Activated gamma-delta T cell (primary cell): ENCODE measurements at places on chromosomes 5 and 9.

GRCh38 chr5:154940375-154940771 lies 500 bp upstream of the MRPL22 start:
- DNase-seq = no peak

DNA sequence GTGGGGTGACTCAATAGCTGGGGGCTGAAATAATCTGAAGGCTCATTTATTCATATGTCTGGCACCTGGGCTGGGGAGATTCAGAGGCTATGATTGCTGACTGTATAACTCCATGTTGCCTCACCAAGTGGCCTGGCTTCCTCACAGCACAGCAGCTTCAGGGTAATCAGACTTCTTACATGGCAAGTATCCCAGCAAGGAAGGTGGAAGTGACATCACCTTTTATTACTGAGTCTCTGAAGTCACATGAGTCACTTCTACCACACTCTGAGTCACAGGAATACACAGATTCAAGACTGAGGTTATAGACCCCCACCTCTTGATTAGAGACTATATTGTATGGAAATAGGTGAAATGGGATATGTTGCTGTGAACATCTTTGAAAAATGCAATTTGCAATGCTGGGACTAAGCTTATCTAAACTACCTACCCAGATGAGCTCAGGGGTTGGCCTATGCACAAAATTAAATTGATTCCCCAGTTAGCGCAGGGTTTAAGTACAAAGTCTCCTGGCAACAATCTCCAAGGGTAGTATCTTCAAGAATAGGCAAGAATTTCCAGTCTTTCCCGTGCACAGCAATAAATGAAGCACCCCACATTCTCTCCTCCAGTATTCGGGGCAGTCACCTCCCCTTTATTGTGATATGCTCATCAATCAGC lies 553.1 kb downstream of the LRRC70 start:
- no peak for DNase-seq

GRCh38 chr9:15936306-15936921 lies 383.6 kb downstream of the CCDC171 start:
- no peak for DNase-seq

DNA sequence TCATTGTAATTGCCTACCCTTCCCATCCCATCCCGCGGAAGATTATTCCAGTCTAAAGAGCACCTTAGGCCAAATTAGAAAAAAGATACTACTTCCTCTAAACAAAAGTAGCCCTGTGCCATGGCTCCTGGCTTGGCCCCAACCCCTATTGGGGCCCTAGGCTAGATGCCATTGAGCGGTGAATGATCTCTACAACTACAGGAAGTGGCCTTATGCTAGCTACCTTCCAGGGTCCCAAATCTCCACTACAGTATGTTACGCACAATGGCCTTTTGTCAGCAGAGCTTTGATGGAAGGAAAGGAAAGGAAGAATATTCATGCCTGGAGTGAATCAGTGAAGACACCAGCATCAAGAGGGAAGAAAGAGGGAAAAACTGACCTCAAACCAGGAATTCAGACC lies 73.3 kb upstream of the OSMR start:
- no peak for DNase-seq

DNA sequence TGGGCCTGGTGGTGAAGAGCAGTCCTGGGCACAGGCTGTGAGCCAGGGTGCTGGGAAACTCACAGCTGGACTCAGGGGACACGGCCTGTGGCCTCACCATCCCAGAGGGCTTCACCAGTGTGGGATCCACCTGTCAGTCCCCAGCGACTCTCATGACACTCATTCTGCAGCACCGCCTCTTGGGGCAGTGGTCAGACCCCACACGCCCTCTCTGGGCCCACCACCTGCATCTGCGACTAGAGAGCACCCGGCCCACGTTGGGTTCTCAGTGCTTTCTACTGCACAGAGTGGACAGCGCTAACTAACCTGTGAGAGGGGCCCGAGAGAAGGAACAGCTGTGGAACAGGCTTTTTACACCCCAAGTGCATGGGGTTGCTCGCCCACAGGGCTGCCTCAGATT lies 45.8 kb upstream of the GARNL3 start:
- DNase-seq = no peak

DNA sequence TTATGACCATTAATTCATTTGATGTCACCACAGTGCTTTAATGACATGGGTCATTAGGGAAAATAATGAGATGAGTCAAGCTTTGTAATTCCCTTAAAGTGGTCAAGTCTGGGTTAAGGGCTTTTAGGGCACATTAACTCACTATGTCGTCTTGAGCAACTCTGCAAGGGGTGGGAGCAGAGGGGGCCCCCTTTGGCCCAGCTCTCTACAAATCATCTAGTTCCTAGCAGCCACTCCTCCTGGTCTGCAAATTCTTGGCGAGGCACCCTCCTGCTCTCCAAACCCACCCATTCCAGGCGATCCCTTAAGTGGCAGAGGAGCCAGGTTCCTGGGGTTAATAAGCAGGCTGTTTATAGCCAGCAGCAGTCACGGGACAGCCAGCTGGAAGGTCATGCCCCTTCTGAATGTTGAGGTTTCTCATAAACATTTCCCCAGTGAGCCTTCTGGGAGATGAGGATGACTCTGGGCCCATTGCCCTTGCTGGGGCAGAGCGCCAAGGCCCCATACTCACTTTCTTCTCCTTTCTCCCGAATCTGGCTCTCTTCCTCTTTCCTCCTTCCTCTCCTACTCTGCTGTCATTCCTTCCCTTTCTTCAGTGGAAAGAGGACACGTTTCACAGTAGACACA lies 14.3 kb upstream of the GPX3 start:
- DNase-seq = no peak

DNA sequence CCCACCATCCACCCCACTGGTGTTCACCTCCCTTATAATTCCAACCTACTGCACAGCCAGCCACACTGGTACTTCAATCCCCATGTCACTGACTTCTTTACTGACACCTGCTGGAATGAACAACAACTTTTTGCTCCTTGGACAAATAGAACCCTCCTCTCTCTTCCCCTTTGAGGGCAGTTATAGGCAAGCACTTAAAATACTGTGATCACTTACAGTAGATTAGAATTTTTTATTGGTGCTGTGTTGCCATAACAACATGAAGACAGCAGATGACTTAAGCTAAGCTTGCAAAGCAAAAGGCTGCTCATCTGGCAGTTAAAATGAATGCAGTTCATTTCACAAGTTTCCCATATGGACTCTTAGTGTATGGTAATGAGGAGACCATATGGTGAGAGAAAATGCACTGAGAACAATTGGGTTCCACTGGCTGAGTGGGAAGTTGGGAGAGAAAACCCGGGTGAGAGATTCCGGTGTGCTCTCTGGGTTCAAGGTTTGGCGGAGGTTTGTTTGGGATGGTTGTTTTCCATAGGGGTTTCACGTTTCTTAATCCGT lies 374.3 kb downstream of the EBF1 start:
- DNase-seq = no peak
